ENCODE measurements at places on chromosomes 5 and 9.

DNA sequence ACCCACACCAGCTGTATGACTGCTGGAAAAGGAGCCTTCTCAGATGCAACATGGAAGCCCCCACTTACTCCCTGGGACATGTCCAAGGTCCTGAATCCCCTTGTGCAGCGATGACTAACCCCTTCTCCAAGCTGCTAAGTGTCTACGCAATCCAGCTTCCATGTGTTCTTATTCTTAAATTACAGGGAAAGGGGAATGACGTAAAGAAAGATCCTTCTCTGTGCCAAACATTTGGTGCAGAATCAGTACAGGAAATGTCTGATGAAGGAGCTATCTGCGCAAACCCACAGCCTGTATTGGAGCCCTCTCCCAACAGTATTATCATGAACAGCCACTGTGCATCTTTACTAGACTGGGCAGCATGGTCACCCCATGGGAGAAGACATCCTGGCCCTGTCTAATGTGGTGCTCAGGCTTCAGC lies 183.2 kb downstream of the FRMD3 start:
- no peaks in the 10 kb centered on the region for H3K4me1 ChIP-seq
- no peaks in the 10 kb centered on the region for H3K36me3 ChIP-seq
- no peaks in the 10 kb centered on the region for H3K27me3 ChIP-seq
- no peak for DNase-seq
- no peak overlapping the region for H3K27ac ChIP-seq
- H3K4me3 ChIP-seq, result no peak overlapping the region

- no peaks in the 10 kb centered on the region for H3K36me3 ChIP-seq
- no peaks in the 10 kb centered on the region for H3K27me3 ChIP-seq
- no peak overlapping the region for H3K27ac ChIP-seq
- no peaks in the 10 kb centered on the region for H3K4me1 ChIP-seq
- no peak for DNase-seq
These were observed 42.1 kb upstream of the FAM240B start for GRCh38 chr9:38761999-38762398.

DNA sequence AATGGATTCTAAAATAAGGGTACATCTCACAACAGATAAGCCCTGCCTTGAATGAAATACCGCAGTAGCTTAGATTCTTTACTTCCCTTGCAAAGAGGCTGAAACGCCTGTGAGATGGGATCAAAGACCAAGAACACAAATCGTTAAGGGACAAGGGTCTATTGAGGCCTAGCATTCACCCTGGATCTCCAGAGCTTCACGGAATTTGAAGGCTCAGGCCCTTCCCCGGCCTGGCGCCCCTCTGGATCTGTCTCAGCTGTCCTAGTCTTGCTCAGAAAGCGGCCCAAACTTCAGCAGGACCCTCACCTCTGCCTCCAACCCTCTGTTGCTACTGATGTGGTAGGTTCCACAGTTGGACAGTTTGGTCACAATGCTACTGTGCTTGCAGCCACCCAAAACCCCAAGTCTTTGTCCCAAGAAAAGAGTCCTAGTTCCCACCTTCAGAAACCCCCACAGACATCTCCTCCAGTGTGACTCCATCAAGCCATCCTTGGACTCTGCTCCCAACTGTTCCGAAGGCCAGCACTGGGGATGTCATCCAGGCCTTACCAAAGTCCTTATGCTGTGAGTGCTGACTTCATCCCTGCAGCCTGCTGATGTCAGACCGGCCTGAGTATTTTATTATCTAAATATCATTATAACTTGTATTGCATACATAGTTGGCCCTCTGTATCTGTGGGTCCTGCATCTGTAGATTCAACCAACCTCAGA lies 9.4 kb downstream of the CORO2A start:
- no peak overlapping the region for H3K27ac ChIP-seq
- DNase-seq, result no peak
- no peaks in the 10 kb centered on the region for H3K36me3 ChIP-seq
- H3K27me3 ChIP-seq, result no peaks in the 10 kb centered on the region
- H3K4me1 ChIP-seq, result no peaks in the 10 kb centered on the region

GRCh38 chr9:101372327-101373118 lies 12.3 kb downstream of the BAAT start:
- no peaks in the 10 kb centered on the region for H3K4me1 ChIP-seq
- no peaks in the 10 kb centered on the region for H3K27me3 ChIP-seq
- no peak overlapping the region for H3K27ac ChIP-seq
- H3K4me3 ChIP-seq, result no peak overlapping the region
- no peaks in the 10 kb centered on the region for H3K36me3 ChIP-seq
- DNase-seq, result no peak

GRCh38 chr5:87885758-87886157 lies 382.9 kb downstream of the TMEM161B start:
- DNase-seq, result no peak
- no peaks in the 10 kb centered on the region for H3K27me3 ChIP-seq
- H3K36me3 ChIP-seq, result no peaks in the 10 kb centered on the region

GRCh38 chr9:134484479-134484878 lies 157.1 kb upstream of the COL5A1 start:
- DNase-seq, result peak; percentile 10
- no peak overlapping the region for H3K4me3 ChIP-seq
- no peaks in the 10 kb centered on the region for H3K36me3 ChIP-seq
- H3K27me3 ChIP-seq, result no peaks in the 10 kb centered on the region
- H3K4me1 ChIP-seq, result peaks cover 8% of the 10 kb centered on the region
- no peak overlapping the region for H3K27ac ChIP-seq

DNA sequence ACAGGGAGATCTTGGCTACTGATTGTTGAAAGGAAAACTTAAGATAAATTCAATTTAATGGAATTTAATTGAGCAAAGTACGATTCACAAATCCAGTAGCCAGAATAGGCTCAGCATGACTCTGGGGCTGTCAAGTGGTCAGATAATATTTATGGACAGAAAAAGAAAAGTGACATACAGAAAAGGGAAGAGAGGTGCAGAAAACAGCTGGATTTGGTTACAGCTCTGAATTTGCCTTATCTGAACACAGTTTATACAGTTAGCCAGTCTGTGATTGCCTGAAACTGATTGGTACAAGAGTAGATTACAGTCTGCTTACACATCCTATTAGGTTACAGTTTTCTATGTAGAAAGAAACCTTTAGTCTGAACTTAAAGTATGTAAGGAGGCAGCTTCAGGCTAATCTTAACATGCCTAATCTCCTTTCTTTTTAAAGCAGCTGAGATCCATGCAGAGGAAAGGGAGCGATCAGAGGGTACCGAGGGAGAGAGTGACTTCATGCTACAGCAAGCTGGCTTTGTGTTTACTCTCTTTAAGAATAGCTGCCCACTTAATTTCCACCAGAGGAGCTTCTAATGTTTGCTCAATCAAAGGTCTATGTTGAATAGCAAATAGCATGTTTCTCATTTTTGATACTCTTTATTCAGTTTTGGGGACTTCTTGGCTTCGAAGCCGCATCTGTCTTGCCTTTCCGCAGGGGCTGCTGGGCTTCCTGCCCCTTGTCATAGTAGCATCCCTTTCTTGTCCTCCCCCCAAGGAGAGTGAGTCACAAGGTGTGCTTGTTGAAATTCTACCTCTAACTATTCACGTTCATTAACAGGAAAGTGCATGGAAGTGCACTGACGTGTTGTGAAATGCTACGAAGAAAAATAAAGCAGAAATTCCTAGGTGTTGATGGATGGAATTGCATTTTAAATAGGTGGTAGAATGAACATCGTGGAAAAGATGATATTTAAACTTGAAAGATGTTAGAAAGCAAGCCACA lies 761.2 kb downstream of the TAF11L14 start:
- no peaks in the 10 kb centered on the region for H3K27me3 ChIP-seq
- H3K36me3 ChIP-seq, result no peaks in the 10 kb centered on the region
- no peaks in the 10 kb centered on the region for H3K4me1 ChIP-seq
- H3K4me3 ChIP-seq, result no peak overlapping the region
- H3K27ac ChIP-seq, result no peak overlapping the region

- no peaks in the 10 kb centered on the region for H3K27me3 ChIP-seq
- H3K27ac ChIP-seq, result no peak overlapping the region
- DNase-seq, result no peak
- no peak overlapping the region for H3K4me3 ChIP-seq
- peaks cover 30% of the 10 kb centered on the region for H3K36me3 ChIP-seq
These were observed 6.8 kb downstream of the LSM11 start for GRCh38 chr5:157750320-157750719.

- H3K4me3 ChIP-seq, result no peak overlapping the region
- H3K4me1 ChIP-seq, result no peaks in the 10 kb centered on the region
- H3K36me3 ChIP-seq, result no peaks in the 10 kb centered on the region
- H3K27ac ChIP-seq, result no peak overlapping the region
- DNase-seq, result no peak
These were observed 47.8 kb downstream of the WNK2 start for GRCh38 chr9:93231716-93232115.

DNA sequence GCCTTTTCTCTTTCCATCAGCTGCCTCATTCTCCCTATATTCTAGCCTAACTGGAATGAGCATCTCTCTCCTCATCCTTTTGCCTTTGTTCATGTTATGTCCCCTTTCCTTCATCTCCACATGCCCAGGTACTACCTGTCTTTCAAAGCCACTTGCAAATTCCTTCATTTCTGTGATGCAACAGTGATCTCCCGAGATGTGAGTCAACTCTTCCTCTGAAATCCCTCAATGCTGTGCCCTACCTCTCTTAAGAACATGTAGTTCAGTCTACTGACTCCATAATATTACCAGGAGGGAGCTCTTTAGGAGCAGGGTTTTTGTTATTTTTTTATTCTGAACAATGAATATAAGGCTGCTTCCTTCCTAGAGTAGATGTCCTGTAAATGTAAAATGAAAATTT lies 91.6 kb downstream of the ZNF462 start:
- H3K27ac ChIP-seq, result no peak overlapping the region
- no peaks in the 10 kb centered on the region for H3K36me3 ChIP-seq
- no peaks in the 10 kb centered on the region for H3K27me3 ChIP-seq
- no peaks in the 10 kb centered on the region for H3K4me1 ChIP-seq
- no peak overlapping the region for H3K4me3 ChIP-seq

DNA sequence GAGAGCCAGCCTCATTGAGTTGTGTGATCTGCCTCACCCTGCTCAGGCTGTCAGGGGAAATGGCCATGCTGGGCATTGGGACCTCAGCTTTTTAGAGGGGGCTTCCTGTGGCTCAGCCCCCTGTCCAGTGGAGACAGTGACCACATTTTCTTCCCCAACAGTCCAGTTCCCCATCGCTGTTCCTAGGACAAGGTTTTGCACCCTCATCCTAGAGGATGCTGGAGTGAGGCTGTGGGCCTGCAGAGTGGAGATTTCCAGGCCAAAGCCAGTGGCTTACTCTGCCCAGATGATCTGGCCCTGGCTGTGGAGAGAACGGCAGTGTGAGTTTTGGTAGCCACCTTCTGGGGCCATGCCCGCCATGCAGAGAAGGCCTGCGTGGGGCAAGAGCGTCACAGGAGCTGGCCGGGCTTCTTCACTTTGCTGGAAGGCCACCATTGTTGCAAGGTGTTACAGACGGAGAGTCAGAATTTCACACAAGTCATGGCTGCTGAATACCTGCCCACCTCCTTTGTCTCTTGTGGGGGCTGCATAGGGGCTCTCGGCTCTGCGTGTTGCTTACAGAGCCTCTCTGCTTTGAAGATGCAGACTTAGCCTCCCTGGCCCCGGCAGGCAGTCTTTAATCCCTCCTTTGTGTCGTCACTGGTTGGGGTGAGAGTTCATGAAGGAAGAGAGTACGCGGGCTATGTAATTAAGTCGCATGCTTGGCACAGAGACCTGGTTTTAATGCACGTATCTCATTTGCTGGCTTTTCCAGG lies 35.2 kb upstream of the PITX1 start:
- H3K36me3 ChIP-seq, result no peaks in the 10 kb centered on the region
- H3K4me3 ChIP-seq, result no peak overlapping the region
- no peaks in the 10 kb centered on the region for H3K27me3 ChIP-seq

GRCh38 chr9:132780230-132781007 lies 97.7 kb downstream of the AK8 start:
- no peak overlapping the region for H3K27ac ChIP-seq
- H3K27me3 ChIP-seq, result peaks cover 4% of the 10 kb centered on the region
- no peak for DNase-seq
- H3K4me3 ChIP-seq, result no peak overlapping the region
- no peaks in the 10 kb centered on the region for H3K36me3 ChIP-seq

- no peak overlapping the region for H3K4me3 ChIP-seq
- H3K27ac ChIP-seq, result no peak overlapping the region
- no peak for DNase-seq
- H3K27me3 ChIP-seq, result no peaks in the 10 kb centered on the region
- H3K36me3 ChIP-seq, result no peaks in the 10 kb centered on the region
These were observed 113.1 kb downstream of the DNAH5 start for GRCh38 chr5:13831351-13831750.

GRCh38 chr9:85013703-85014102 lies 344.2 kb downstream of the NTRK2 start:
- H3K4me1 ChIP-seq, result no peaks in the 10 kb centered on the region
- no peak for DNase-seq

- no peak overlapping the region for H3K27ac ChIP-seq
- H3K4me3 ChIP-seq, result no peak overlapping the region
- H3K4me1 ChIP-seq, result no peaks in the 10 kb centered on the region
- H3K36me3 ChIP-seq, result no peaks in the 10 kb centered on the region
These were observed 125.9 kb upstream of the ACTBL2 start for GRCh38 chr5:57608542-57608941.

DNA sequence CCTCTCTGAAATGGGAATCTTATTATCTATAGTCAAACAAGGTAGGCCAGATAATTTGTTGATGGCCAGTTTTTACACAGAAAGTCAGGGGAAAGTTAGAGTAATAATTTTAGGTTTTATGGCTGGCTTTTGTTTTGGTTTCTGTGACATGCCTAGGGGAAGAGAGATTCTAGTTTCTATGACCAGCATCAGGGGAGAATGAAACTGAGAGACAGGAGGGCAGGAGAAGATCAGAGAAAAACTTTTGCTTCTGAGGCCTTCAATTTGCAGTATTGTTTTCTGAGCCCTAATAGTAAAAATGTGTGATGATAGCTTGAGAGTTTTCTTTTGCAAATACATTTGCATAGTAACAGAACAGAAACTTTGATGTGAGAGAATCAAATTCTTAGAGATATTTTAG lies 564.3 kb downstream of the ZNF608 start:
- peaks cover 3% of the 10 kb centered on the region for H3K4me1 ChIP-seq
- H3K36me3 ChIP-seq, result no peaks in the 10 kb centered on the region
- no peak overlapping the region for H3K27ac ChIP-seq
- DNase-seq, result no peak
- H3K4me3 ChIP-seq, result no peak overlapping the region

DNA sequence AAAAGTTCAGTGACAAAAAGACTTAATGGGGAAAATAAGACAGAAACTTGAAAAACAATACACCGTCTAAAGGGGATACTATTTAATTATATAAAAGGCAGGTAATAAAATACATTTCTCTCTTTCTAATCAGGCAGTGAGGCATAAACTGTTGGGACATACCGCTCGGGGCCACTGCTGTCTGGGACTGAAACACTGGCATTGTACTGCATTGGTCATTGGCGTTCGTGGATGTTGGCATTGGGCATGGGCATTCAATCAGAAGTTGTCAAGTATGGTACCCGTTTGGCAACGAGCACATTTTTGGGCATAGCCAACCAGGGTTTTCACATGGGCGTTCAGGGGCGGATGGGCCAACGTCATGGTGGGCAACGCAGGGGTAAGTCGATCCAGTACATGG lies 4.7 kb downstream of the HNRNPK start:
- no peak for DNase-seq
- no peaks in the 10 kb centered on the region for H3K27me3 ChIP-seq
- H3K4me1 ChIP-seq, result peaks cover 41% of the 10 kb centered on the region
- no peak overlapping the region for H3K4me3 ChIP-seq
- H3K36me3 ChIP-seq, result peaks cover 74% of the 10 kb centered on the region

- no peaks in the 10 kb centered on the region for H3K36me3 ChIP-seq
- H3K4me1 ChIP-seq, result no peaks in the 10 kb centered on the region
- H3K27ac ChIP-seq, result no peak overlapping the region
- peaks cover 3% of the 10 kb centered on the region for H3K27me3 ChIP-seq
- no peak for DNase-seq
- H3K4me3 ChIP-seq, result no peak overlapping the region
These were observed 47.1 kb upstream of the BOD1 start for GRCh38 chr5:173663352-173664153.

GRCh38 chr5:35668794-35669193 lies 51.1 kb downstream of the SPEF2 start:
- no peaks in the 10 kb centered on the region for H3K27me3 ChIP-seq
- no peak for DNase-seq
- H3K27ac ChIP-seq, result no peak overlapping the region
- H3K4me3 ChIP-seq, result no peak overlapping the region
- no peaks in the 10 kb centered on the region for H3K36me3 ChIP-seq
